ENCODE measurements at places on chromosomes 5 and 9. TPM values are rescaled to one million over a fixed set of nuclear protein-coding genes. Genes with fewer than 3 reads are reported as not detected.

DNA sequence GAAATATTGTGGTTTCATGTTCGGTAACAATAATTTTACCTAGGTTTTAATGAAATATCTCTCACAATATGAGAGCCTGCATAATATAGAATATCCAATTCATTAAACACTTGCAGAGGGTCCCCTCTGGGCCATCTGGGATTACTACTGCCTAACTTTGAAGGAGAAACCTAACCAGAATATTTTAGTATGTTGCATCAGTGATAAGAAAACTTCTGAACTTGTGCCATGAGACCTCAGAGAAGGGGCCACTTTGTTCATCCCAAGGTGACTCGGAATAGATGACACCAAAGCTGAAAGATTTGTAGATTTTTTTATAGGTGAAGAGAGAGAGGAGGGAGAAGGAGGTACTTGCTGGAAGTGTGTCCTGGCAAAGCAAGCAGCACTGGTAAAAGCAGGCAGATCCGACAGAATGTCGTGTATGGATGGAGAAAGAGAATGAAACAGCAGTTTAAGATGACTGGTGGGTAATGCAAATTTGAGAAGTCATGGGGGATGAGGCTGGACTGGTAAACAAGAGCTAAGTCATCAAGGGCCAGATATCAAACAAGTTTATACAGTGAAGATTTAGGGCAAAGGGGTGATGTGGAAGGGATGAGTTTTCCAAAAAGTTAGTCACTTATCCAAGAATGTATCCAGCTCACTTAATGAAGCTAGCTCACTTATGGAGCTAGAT, 372.3 kb downstream of the ADGRV1 start:
- DNase-seq, result no peak

GRCh38 chr5:83576341-83576740, 104.8 kb downstream of the VCAN start:
- DNase-seq, result peak; percentile 9

- no peak for DNase-seq
Observed at GRCh38 chr5:8333977-8334376, 465.0 kb downstream of the MTRR start.

GRCh38 chr9:137907776-137908175, 30.2 kb downstream of the CACNA1B start:
- no peak for DNase-seq

GRCh38 chr5:53488195-53488722, 7.8 kb downstream of the FST start:
- DNase-seq, result peak; percentile 68

GRCh38 chr5:173334808-173335207, 6.6 kb upstream of the STC2 start:
- no peak for DNase-seq

- DNase-seq, result no peak
Observed at GRCh38 chr5:140840978-140841962, at the start of gene PCDHA8. PCDHA8 (plus strand) TSS chr5:140841187; CDS start chr5:140841322, 135 bp downstream.

MAMDC2 gene
- total RNA-seq, result 22.7 TPM
